ENCODE measurements at places on chromosomes 2 and 18. TPM values are rescaled to one million over a fixed set of nuclear protein-coding genes. Genes with fewer than 3 reads are reported as not detected.

The GKN2 gene
- not detected for total RNA-seq

The SLC5A7 gene
- not detected for total RNA-seq

The OSBPL6 gene
- 2.3 TPM for total RNA-seq

The NEUROD1 gene
- not detected for total RNA-seq

The MSTN gene
- 0.09 TPM for total RNA-seq

The REG3A gene
- total RNA-seq = not detected
